ENCODE measurements at places on chromosomes 12 and 14. TPM values are rescaled to one million over a fixed set of nuclear protein-coding genes. Genes with fewer than 3 reads are reported as not detected.
A peak's percentile ranks its signal among the peaks of the same experiment; 100 is the strongest.

FBXO34 gene
- total RNA-seq: 30.0 TPM

GRCh38 chr14:50139192-50139591, 22.8 kb upstream of the VCPKMT start:
- no peak for DNase-seq
- no peaks in the 10 kb centered on the region for H3K36me3 ChIP-seq
- no peak overlapping the region for H3K4me3 ChIP-seq

- H3K4me3 ChIP-seq: no peak overlapping the region
- H3K27ac ChIP-seq: no peak overlapping the region
- H3K27me3 ChIP-seq: no peaks in the 10 kb centered on the region
- DNase-seq: no peak
- H3K4me1 ChIP-seq: no peaks in the 10 kb centered on the region
- no peaks in the 10 kb centered on the region for H3K36me3 ChIP-seq
These were observed 177.0 kb upstream of the CNTN1 start for GRCh38 chr12:40515041-40515816.

- peak; percentile 19 for DNase-seq
- H3K36me3 ChIP-seq: peaks cover 30% of the 10 kb centered on the region
- peaks cover 30% of the 10 kb centered on the region for H3K4me1 ChIP-seq
- H3K4me3 ChIP-seq: peak overlapping the region; percentile 81
These were observed 303 bp downstream of the PUS7L start for GRCh38 chr12:43758247-43758727.

- no peaks in the 10 kb centered on the region for H3K36me3 ChIP-seq
- no peaks in the 10 kb centered on the region for H3K4me1 ChIP-seq
- H3K4me3 ChIP-seq: no peak overlapping the region
- no peaks in the 10 kb centered on the region for H3K27me3 ChIP-seq
These were observed 67.9 kb upstream of the LIN7A start for GRCh38 chr12:81005606-81006005.

DNA sequence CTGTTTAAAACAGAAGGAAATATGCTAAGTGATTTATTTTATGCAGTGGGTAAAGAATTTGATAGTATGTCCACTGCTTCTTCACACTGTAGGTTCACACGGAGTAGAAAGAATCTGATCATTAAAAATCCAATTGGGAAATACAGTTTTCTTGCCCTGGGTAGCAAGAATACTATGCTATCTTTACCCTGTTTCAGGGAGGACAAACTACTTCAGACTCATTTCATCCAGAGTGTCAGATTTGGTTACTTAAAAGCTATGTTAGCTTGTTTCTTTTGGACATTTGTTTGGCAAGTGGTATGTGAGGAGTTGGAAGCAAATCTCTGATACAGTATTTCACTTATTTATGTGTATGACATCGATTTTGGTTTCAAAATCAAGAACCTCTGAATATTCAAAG, 4.3 kb downstream of the FRS2 start:
- DNase-seq: no peak
- H3K4me3 ChIP-seq: no peak overlapping the region
- H3K27me3 ChIP-seq: no peaks in the 10 kb centered on the region
- H3K36me3 ChIP-seq: peaks cover 17% of the 10 kb centered on the region
- no peak overlapping the region for H3K27ac ChIP-seq
